CD4-positive, alpha-beta memory T cell (primary cell): ENCODE measurements at places on chromosomes 4 and X. TPM values are rescaled to one million over a fixed set of nuclear protein-coding genes. Genes with fewer than 3 reads are reported as not detected.
A peak's percentile ranks its signal among the peaks of the same experiment; 100 is the strongest.

DNA sequence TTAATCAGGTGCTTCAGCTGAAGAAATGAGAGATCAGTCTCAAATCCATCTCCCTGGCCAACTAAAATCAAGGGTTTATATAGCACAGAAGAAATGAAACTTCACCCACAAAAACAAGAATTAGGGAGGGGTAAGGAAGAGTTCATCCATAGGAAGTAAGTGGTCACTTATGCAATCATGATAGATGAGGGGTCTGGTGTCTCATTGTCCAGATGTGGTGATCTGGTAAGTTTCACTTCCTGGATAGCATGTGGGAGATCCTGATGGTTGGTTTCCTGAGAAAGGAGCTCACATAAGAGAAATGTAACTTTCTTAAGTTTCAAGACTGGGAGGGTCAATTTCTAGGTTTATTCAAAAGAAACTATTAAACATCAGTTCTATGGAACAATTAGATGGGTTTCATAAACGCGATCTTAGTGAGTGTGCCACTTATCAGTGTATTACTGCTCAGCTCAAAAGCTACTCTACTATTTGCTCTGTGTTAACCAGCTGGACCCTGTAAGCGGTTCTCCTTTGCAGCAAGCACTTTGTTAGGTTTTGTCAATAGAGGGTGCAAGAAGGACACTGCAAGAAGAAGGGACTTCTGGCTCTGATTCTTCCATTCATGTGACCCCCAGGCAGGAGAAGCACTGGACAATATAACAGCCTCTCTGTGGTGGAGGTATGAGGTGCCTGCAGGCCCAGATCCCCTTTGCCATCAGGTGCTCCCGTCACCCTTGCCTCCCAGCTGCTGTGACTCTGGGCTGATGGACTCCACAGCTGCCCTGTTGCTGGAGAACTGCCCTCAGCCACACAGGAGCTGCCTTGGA lies 35.4 kb upstream of the HPSE start:
- no peak for DNase-seq

GRCh38 chrX:148913971-148914370 lies 413.6 kb downstream of the AFF2 start:
- no peak for DNase-seq

DNA sequence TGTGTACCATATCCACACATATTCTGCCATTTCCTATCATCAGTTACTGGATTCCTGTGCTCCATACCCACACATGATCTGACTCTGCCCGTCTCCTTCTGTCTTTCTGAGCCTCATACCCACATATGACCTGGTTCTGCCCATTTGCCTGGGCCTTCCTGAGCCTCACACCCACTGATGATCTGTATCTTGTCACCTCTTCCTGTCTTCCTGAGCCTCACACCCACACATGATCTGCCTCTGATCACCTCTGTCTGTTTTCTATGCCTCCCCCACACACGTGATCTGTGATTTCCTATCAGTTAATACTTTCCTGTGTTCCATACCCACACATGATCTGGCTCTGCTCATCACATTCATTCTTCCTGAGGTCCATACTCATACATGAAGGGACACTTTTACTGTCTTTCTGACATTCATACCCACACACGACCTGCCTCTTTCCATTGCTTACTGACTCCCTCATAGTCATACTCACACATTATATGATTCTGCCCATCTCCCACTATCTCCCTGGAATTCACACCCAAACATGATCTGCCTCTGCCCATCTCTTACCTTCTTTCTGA lies 32.5 kb downstream of the SCML1 start:
- DNase-seq = no peak

DNA sequence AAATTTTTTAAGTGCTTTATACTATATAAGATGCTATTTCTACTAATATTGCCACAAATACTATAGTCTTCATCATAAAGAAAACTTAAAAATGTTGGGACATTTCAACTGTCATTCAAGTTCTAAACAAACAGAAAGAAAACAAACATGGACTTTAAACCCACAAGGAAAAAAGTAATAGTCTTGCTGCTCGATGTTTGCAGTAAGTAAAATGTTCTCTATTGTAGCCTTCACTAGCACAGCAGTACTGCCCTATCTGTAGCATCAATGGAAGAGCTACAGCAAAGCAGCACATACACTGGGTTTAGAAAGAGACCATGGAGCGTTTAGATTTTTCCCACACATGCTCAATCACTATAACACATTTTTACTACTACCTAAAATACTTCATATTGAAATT lies 146.8 kb downstream of the KLHL13 start:
- no peak for DNase-seq

DNA sequence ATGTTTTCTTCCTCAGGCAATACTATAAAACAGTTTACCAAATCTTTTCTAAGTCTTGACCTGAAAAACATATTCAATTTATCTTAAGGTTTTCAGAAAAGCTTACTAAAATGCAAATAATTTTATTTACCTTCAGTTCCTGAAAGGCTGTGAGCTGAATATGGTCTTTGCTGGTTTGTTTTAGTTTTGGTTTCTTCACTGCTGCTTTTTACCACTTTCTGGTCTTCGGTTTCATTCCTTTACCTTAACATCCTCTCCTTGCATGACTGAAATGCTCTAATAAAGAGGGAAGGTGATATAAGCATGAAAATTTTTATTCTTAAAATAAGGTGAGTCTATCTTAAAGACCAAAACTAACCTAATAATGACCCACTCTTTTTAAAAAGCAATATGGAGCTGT lies 97.1 kb upstream of the NRK start:
- DNase-seq = no peak

Gene ACSL1
- 11.5 TPM for total RNA-seq

GRCh38 chr4:5365071-5366008 lies 314.1 kb downstream of the STK32B start:
- no peak for DNase-seq

DNA sequence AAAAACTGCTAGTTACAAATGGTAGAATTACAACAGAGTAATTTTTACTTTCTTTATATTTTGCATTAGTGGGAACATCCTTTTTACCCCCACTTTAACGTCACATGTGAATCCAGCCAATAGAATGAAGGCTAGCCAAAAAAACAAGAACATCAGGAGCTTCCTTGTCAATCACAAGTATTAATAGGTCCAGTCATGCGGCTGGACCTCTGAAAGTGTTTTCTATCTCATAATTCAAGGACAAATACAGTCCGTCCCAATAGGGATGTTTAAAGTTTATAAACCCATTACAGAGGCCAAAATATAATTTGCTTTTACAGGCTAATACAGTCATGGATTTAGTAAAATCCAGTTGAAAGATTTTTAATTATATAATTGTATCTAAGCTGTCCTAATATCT lies 110.7 kb downstream of the APBB2 start:
- DNase-seq = no peak

GRCh38 chr4:106444557-106444956 lies 76.0 kb upstream of the GIMD1 start:
- DNase-seq = no peak

- no peak for DNase-seq
These were observed 24.2 kb upstream of the UBA6 start for GRCh38 chr4:67725132-67725531.

DNA sequence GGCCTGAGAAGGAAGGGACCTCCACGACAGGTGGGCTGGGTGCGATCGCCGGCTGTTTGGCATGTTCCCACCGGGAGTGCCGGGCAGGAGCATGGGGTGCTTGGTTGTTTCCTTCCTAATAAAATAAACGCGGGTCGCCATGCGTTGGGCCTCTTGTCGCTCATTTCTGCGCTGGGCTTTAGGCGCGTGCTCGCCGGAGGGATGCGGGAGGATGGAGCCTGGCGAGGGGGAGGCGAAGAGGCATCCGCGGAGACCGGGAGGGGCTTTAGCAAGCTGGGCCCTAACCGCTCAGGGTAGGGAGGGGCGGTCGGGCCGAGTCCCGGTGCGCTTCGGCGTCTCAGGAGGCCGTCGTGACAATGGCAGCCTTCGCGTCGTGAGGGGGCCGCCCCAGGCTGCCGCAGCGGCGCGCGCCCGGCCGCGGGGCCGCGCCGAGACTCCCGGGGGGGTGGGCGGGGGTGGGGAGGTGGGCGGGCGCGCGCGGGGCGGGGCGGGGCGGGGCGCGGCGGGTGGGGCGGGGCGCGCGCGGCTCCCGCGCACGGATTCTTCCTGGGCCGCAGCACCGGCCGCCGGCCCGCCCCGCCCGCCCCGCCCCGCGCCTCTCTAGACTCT lies 476 bp upstream of the GDI1 start:
- peak; percentile 57 for DNase-seq

GRCh38 chr4:16225863-16226815 lies at the start of gene TAPT1:
Gene TAPT1, minus strand, starts transcription at chr4:16226471. Its CDS starts 14 bp downstream, at chr4:16226457.
- DNase-seq = peak; percentile 80

- no peak for DNase-seq
These were observed 123.7 kb upstream of the KCNIP4 start for GRCh38 chr4:22072240-22072639.

Gene SPANXD
- not detected for total RNA-seq

Gene SLC7A11
- total RNA-seq = 0.93 TPM

- DNase-seq = no peak
These were observed 263.1 kb downstream of the GUCY2F start for GRCh38 chrX:109218761-109219160.

DNA sequence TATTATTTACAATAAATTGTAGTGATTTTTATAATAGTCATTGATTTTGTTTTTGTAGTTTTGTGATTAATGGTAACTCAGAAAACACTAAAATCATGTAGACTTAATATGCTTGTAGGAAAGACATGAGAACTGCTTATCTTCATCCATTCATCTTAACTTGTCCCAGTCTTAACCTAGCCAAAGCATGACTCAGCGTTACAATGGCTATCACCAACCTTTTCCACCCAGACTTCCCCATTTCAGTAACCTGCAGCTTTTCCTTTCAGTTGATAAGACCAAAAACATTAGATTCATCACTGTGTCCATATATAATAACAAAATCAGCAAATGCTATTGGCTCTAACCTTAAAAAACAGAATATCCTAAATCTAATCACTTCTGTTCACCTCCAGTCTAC lies 106.2 kb upstream of the KLF8 start:
- DNase-seq = no peak

Gene IL21
- not detected for total RNA-seq

Gene CCDC160
- total RNA-seq = not detected

DNA sequence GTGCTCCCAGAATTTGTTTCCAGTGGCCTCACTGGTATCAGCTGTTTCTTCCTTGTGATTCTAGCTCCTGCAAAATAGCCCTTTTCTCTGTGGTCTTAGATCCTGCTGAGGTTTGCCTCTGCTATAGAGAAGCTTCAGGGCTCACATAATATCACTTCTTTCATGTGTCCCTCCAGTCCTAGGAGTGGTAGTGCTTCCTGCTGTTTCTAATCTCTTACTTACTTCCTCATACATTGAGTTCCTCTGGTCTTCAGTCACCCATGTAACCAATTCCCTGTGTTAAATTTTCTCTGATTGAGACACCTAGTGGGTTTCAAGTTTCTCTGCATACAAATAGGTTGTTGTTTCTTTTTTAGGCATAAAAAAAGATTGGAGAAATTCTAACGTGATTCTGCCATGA lies 1567.9 kb downstream of the ARAP2 start:
- no peak for DNase-seq

- no peak for DNase-seq
These were observed 39.4 kb downstream of the NOCT start for GRCh38 chr4:139054791-139055505.

Gene MXRA5
- total RNA-seq = not detected

DNA sequence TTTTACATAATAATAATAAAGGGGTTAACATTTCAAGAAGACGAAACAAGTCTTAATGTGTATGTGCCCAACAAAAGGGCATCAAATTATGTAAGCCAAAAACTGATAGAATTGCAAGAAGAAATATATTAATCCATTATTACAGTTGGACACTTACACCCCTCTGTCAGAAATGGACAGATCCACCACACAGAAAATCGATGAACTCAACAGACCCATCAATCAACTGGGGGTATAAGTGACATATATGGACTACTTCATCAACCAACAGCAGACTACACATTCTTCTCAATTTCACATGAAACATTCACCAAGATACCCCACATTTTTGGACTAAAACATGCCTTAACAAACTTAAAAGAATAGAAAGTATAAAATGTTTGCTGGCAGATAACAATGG lies 183.8 kb downstream of the COL25A1 start:
- no peak for DNase-seq
